Psoas muscle (tissue), 8 donors: ENCODE measurements at places on chromosomes 13 and 19. TPM values are rescaled to one million over a fixed set of nuclear protein-coding genes. Genes with fewer than 3 reads are reported as not detected.

Gene ZNF93
- 0.69 TPM for polyA plus RNA-seq

Gene ATP12A
- polyA plus RNA-seq: not detected

Gene KLK10
- 0.04 TPM for polyA plus RNA-seq

Gene KIR3DL2
- polyA plus RNA-seq: not detected

Gene OVOL3
- 0.13 TPM for polyA plus RNA-seq

Gene CD79A
- polyA plus RNA-seq: 1.3 TPM

Gene GPC6
- polyA plus RNA-seq: 0.20 TPM

Gene PRR36
- not detected for polyA plus RNA-seq

Gene CCDC194
- polyA plus RNA-seq: not detected

Gene CRX
- polyA plus RNA-seq: 0.01 TPM

Gene NOTCH3
- 8.2 TPM for polyA plus RNA-seq

Gene FCHO1
- polyA plus RNA-seq: 0.22 TPM

Gene SBK3
- 10.6 TPM for polyA plus RNA-seq

Gene EPN1
- polyA plus RNA-seq: 145 TPM

Gene KLK3
- not detected for polyA plus RNA-seq

Gene NDUFS7
- polyA plus RNA-seq: 423 TPM

Gene PSG3
- not detected for polyA plus RNA-seq

Gene KLK15
- polyA plus RNA-seq: not detected

Gene ZNF846
- polyA plus RNA-seq: 6.5 TPM

Gene RNF17
- 0.05 TPM for polyA plus RNA-seq

Gene TPTE2
- not detected for polyA plus RNA-seq

Gene UBL5
- 643 TPM for polyA plus RNA-seq

Gene PROZ
- not detected for polyA plus RNA-seq

Gene SLC25A42
- 31.9 TPM for polyA plus RNA-seq

Gene C5AR1
- polyA plus RNA-seq: 0.64 TPM

Gene EBPL
- 7.0 TPM for polyA plus RNA-seq

Gene TTYH1
- 0.63 TPM for polyA plus RNA-seq

Gene MBD3L1
- polyA plus RNA-seq: not detected

Gene SYCN
- not detected for polyA plus RNA-seq

Gene CCL25
- polyA plus RNA-seq: 0.22 TPM

Gene MICOS13
- polyA plus RNA-seq: 245 TPM

Gene CDX2
- polyA plus RNA-seq: 0.03 TPM

Gene ZNF677
- polyA plus RNA-seq: 3.3 TPM

Gene ERICH4
- polyA plus RNA-seq: 0.10 TPM

Gene GPATCH1
- 3.3 TPM for polyA plus RNA-seq

Gene SIGLEC8
- not detected for polyA plus RNA-seq

Gene GGACT
- polyA plus RNA-seq: 0.79 TPM

Gene MPHOSPH8
- 20.6 TPM for polyA plus RNA-seq

Gene COX6B1
- 1,459 TPM for polyA plus RNA-seq

Gene CEACAM4
- not detected for polyA plus RNA-seq

Gene POLR2E
- 243 TPM for polyA plus RNA-seq

Gene PSG7
- 0.01 TPM for polyA plus RNA-seq

Gene PABPC3
- polyA plus RNA-seq: 0.01 TPM

Gene ANKRD24
- 0.74 TPM for polyA plus RNA-seq

Gene TSHZ3
- polyA plus RNA-seq: 0.53 TPM

Gene IRGC
- not detected for polyA plus RNA-seq

Gene DPP9
- 64.6 TPM for polyA plus RNA-seq

Gene RAB3A
- polyA plus RNA-seq: 1.4 TPM

Gene SIGLECL1
- not detected for polyA plus RNA-seq

Gene CBY2
- not detected for polyA plus RNA-seq

Gene DIRAS1
- polyA plus RNA-seq: 0.13 TPM

Gene HIF3A
- 12.1 TPM for polyA plus RNA-seq

Gene SYNE4
- 0.21 TPM for polyA plus RNA-seq

Gene ZNF880
- polyA plus RNA-seq: 4.6 TPM

Gene THSD8
- 1.9 TPM for polyA plus RNA-seq

Gene MCEMP1
- polyA plus RNA-seq: 0.35 TPM

Gene ZNF473
- 6.5 TPM for polyA plus RNA-seq

Gene SLC8A2
- polyA plus RNA-seq: not detected

Gene FLT3LG
- 4.1 TPM for polyA plus RNA-seq

Gene METTL21C
- polyA plus RNA-seq: 0.25 TPM
